ENCODE measurements at places on chromosomes 2 and 18.

DNA sequence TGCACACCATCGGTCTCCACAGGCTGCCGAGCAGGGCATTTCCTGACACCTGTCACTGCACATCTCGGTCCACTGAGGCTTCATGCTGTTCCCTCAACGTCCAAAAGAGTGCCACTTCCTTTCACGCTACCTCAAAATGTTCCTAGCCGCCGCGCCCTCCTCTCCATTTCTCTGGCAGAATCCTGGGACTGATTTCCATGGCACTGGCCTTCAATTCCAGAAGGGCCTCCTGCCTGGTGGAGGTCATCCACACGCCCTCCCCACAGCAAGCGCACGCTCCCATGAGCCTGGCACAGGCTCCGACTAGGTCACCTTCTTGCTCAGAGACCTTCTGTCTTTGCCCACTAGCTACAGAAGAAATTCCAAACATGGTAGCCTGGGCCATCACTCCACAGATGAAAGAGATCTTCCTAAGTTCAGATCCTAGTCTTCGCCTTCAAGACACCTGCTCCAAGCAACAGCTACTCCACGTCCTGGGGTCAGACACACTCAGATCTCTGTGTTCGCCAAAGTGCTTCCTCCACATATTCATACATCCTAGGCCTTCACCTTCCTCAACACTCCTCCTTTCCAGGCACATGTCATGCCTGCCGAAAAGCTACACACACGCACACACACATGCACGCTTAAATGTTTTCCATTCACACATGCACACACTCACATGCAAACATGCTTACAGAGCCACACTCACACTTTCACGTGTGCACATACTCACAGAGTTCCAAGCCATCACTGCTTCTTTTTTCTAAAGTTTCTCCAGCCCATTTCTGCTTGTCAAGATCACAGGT, 94.0 kb downstream of the PXDN start:
- DNase-seq = no peak

DNA sequence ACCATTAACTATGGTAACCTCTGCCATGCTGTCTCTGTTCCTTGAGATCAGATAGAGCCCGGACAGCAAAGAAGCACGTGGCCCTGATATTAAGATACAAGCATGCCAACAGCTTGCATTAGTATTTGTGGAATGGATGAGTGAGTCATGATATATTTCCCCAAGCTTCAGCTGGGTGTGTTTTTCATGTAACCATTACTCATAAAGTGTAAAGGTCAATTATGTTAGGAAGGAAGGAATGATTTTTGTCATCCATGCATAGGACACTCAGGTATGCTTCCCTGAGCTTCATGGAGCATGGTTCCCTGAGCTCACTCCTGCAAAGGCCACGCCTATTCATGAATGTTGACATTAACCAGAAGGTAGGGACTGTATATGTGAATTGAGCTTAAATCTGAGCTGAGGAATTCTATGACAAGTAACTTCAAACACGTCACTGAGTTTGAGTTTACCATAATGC, 74.6 kb downstream of the ARL4C start:
- no peak for DNase-seq

- no peak for DNase-seq
Observed at GRCh38 chr2:67108231-67108630, 288.9 kb upstream of the ETAA1 start.

- no peak for DNase-seq
Observed at GRCh38 chr2:176507786-176508185, 238.5 kb downstream of the MTX2 start.

DNA sequence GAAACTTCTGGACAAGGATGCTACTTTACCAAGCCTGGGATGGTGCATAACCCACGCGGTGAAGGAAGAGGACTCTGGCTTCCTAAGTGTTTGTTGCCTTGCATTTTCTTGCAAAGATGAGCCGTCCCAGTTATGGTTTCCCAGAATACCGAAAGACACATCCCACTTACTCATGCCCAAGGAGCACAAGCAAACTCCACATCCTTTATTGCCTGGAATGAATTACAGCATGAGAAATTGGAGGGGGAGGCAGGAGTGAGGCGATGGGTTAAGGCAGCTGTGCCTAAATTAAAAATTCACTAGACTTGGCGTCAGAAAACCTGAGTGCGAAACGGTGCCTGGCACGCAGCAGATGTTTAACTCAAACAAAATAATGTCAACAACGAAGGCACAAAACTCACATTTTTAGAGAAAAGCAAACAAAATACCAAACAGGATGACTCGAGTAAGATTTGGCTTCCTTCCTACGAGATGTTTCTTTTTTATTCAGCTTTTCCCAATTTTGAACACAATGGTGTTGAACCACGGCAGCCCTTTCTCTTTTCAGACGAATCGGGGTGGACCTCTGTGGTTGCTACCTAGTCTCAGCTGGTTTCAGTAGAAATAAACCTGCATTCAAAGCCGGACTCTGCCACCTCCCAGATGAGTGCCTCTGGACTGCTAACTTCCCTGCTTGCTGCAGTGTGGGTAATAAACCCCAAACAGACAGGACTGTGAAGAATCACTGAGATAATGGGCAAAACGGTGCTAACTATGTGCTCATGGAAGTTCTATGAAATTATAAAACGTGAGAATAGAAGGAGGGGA, 100.3 kb upstream of the NCK2 start:
- no peak for DNase-seq
